ENCODE measurements at places on chromosomes 12 and 14.

- DNase-seq, result no peak
Measured at GRCh38 chr12:62776997-62777396, 158.0 kb downstream of the PPM1H start.

GRCh38 chr12:42182394-42182793 is 37.7 kb upstream of the GXYLT1 start:
- no peak for DNase-seq

GRCh38 chr14:29741909-29742401 is 185.7 kb downstream of the PRKD1 start:
- DNase-seq, result no peak

GRCh38 chr14:105169776-105170655 is 1.4 kb upstream of the JAG2 start:
- DNase-seq, result no peak

DNA sequence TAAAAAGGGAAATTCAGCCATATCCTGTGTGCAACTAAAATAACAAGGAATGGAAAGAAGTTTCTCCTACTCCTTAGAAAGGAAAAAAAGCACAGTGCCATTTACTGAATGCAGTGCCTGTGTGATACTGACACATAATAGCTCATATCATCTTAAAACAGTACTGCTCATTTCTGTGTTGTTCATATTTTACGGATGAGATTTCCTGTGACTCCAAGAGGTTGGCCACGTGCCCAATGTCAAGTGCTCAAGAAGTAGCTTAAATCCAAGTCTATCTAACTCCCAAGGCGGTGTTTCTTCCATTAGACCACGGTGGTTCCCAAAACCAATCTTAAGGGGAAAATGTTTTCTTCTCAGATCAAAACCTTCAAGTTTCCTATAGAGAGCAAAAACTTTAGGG is 20.0 kb downstream of the MAP3K9 start:
- DNase-seq, result no peak

- DNase-seq, result no peak
Measured at GRCh38 chr12:31928246-31929026, 30.8 kb upstream of the RESF1 start.

DNA sequence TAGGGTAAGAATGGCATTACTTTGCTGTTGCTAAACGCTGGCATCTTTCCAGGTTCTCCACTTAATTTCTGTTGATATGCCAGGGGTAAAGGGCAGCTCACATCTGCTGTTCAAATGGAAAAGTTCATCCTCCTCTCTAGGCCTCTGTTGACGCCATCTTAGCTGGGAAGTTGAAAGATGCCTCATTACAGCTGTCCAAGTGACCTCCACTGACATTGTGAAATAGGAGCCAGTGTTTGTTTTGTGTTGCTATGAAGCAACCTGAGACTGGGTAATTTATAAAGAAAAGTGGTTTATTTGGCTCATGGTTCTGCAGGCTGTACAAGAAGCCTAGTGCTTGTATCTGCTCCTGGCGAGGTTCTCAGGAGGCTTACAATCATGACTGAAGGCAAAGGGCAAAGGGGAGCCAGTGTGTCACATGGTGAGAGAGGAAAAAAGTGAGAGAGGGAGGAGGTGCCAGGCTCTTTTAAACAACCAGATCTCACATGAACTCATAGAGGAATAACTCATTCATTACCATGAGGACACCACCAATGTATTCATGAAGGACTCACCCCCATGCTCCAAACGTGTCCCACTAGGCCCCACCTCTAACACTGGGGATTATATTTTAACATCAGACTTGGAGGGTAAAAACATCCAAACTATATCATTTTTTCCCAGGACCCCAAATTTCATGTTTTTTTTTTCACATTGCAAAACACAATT is 3.2 kb upstream of the ADAM21 start:
- no peak for DNase-seq

- peak; percentile 81 for DNase-seq
Measured at GRCh38 chr12:101939856-101940265, 62.5 kb downstream of the DRAM1 start.

DNA sequence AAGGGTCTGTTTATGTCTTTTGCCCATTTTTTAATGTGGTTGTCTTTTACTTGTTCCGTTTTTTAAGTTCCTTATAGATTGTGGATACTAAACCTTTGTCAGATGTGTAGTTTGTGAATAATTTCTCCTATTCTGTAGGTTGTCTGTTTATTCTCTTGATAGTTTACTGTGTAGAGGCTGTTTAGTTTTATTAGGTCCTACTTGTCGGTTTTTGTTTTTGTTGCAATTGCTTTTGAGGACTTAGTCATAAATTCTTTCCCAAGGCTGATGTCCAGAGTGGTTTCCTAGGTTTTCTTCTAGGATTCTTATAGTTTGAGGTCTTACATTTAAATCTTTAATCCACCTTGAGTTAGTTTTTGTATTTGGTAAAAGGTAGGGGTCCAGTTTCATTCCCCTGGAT is 33.9 kb downstream of the SLC39A9 start:
- DNase-seq, result no peak

- DNase-seq, result peak; percentile 6
Measured at GRCh38 chr14:57182760-57183503, 85.8 kb downstream of the EXOC5 start.

- no peak for DNase-seq
Measured at GRCh38 chr12:75748136-75748535, 236.7 kb upstream of the KRR1 start.

DNA sequence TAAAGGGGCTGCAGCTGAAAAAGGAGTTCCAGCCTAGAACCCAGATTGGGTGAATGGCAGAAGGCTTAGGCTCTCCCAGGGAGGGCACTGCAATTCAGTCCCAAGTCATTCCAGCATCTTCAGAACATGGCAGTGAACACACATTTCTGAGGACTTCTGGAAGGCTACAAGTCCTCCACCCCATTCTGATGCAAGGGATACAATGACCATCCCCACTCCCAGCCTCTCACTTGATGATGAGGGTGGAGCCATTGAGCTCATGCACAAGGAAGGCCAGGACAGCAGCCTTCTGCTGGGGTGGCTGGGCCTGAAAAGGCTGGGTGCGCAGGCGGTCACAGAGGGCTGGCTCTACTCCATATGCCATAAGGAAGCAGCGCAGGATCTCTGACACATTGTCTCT is 25.8 kb downstream of the BAZ2A start:
- DNase-seq, result no peak

- no peak for DNase-seq
Measured at GRCh38 chr12:67794161-67794560, 145.6 kb downstream of the DYRK2 start.

- peak; percentile 27 for DNase-seq
Measured at GRCh38 chr12:90854136-90854689, 100.8 kb downstream of the CCER1 start.

DNA sequence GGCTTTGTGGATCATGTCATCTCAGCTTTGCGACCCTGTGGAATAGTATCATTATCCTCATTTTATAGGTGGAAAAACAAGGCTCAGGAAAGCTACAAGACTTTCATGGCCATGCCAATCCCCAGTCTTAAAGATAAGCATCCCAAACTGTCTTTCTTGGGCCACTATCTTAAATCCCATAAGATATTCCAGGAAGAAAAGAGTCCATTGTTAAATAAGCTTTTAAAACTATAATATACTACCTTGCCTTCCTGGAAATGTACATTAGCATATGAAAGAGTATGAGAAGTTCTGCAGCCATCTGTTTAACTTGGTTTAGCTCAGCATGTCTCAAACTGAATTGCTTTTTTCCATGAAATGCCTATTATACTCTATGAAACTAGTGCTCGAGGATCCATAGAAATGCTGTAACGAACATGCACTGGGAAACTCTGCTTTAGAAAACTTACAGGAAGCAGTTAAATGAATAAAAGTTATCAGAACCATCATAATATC is 77.1 kb downstream of the B4GALNT3 start:
- no peak for DNase-seq

- DNase-seq, result no peak
Measured at GRCh38 chr12:109170324-109170723, 53.9 kb downstream of the ACACB start.

DNA sequence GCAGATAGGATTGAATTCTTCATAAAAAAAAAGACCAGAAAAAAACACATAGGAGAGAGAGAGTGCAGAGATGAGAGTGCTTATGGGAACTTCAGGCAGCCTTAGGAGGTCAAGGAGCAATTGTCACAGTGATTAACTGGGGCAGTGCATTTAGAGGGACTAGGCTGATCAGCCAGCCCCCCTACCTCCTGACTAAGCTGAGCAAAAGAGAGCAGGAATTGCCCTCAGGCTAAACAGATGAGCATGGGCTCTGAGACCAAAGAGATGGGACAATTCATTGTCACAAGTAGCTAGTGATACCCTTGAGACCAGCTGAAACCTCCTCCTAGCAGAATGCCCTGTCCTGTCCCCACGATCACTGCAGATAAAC is 124.0 kb downstream of the BTG1 start:
- no peak for DNase-seq

- DNase-seq, result no peak
Measured at GRCh38 chr12:70080566-70080965, 162.7 kb upstream of the CNOT2 start.

DNA sequence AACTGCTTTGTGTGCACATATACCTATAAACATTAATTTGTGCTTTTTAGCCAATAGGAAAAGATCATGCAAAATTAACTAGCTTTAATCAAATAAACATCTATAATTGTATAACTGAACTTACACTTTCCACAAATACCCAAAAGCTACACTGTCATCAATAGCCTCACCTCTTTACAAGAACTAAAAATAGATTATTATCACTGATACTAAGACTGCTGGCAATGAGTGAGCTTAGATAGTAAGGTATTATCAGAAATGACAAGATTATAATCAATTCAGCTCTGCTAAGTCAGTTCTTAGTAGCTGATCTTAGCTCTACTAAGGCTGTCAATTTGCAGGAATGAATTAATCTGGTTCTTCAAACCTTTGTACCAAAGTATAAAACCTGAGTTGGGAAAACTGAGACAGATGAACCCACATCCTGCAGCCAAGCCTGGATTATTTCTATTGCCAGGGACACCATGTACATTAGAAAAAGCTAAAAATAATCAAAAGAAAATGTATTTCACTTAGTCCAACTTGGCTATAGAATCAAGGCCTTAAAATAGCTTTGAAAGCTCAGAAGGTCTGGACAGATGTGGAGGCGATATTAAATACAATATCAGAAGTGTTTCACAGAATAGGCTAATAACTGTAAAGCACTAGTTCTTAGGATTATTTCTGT is 5.2 kb downstream of the FKBP3 start:
- no peak for DNase-seq

DNA sequence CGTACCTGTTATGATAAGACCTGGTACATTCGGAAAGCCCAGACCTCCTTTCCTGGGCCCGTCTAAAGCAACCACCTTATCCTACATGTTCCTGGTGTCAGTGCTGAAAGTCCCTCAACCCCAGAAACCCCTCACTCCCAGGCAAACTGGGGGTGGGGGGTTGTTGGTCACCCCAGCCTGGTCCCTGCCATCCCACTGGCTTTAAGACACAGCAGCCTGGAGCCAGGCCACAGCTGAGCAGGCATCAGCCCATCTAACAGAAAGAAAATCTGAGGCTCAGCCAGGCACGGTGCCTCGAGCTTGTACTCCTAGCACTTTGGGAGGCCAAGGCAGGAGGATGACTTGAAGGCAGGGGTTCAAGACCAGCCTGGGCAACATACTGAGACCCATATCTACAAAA is 4.5 kb downstream of the SELPLG start:
- no peak for DNase-seq

DNA sequence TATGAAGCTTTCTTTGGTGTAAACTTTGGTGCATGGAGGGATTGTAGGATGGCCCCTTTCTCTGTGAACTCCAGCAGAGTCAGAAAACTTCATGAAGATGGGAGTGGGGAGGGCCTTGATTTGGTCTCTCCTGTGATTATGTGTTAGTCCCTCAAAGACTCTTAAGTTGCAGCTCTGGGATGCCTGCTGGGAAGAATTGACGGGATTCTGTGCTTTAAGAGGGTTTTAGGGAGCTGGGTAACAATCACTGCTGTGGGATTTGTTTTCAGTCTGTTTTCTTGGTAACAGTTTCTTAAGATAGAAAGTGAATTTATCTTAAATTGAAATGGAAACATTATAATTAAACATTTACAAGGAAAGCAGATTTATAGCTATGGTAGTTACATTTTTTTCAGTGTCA is 378.1 kb downstream of the AACS start:
- no peak for DNase-seq

GRCh38 chr12:81095501-81096232 is 17.8 kb downstream of the ACSS3 start:
- DNase-seq, result no peak

DNA sequence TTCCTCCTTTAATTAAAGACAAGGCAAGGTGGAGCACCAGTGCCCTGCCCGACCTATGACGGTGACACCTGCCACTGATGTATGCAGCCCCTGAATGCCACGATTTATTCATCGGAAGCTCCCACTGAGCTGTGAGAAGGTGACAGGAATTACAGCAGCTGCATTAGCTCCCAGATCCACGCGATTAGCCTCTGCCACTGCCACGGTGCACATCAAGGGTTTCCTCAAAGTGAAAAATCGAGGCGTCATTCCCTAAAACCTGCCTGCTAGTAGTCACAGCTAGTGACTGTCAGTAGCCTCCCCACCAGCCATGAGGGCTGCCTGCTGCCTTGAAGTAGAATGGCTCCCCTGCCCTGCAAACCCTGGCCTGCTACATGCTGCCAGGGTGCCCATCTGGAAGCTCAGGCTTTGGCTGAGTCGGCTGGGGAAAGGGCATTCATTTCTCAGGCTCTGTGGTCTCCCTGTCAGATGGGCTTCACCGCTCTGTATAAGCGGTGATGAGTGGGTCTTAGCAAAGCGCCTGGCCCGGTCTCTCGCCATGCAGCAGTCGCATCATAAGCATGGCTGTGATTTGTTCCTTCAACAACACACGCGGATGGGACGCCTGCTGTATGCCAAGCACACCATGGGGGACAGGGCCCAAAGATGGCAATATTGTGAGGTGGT is 8.2 kb upstream of the BCL11B start:
- no peak for DNase-seq

DNA sequence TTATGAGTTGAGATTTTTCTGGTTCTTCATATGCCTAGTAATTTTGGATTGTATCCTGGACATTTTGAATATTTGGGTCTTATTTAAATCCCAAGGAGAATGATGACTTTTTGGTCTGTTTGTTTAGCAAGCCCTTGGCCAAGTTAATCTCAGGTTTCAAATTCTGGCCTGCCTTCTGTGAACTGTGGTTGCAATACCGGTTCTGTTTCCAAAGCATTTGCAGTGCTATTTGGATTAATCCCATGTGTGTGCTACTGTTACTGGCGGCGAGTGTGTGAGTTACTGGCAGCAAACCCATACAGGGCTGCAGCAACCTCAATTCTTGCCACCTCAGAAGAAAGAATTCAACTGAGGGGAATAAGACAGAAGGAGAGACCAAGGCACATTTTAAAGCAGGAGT is 51.1 kb downstream of the TMEM260 start:
- DNase-seq, result no peak

Data from hematopoietic multipotent progenitor cell treated with erythropoietin and hydrocortisone succinate and interleukin-3 and kit ligand, for 8 days (in vitro differentiated cells).